ENCODE measurements at places on chromosomes 7 and 10.
A peak's percentile ranks its signal among the peaks of the same experiment; 100 is the strongest.

GRCh38 chr7:16741676-16742075 is 11.9 kb upstream of the TSPAN13 start:
- DNase-seq = no peak

GRCh38 chr10:51034769-51035168 is 39.5 kb upstream of the PRKG1 start:
- no peak for DNase-seq

- DNase-seq = peak; percentile 36
Observed at GRCh38 chr10:95906677-95907455, 909 bp upstream of the CC2D2B start.

DNA sequence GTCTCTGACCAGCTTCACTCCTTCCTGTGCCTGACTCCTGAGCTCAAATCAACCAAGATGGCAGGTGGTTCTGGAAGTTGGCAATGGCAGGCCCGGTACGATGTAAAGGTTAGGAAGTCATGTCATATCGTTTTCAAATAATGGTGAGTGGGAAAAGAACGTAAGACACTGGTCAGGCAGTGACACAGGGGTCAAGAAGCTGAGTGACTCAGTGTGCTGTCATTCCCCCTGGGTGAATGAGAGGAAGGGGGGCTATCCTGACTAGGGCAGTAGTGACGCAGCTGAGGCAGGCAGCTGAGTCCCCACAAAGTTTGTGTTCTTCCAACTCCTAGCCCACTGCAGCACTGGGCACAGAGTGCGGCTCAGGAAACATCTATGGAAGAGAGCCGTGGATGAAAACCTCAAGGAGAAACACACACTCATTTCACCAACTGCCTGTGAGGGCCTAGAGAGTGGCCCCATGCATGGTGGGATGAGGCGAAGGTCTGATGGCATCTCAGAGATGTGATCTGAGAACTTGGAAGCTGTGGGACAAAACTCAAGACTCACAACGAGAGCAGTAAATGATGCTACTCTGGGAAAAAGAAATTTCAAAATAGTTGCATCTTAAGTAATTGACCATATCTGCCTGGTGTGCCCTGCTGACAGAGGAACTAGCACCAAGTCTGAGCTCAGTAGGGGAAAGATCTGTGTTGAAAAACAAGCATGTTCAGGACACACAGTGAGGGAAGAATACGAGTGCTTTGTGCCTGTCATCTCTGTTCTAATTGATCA is 23.2 kb downstream of the CREB3L2 start:
- DNase-seq = peak; percentile 77

GRCh38 chr7:51031216-51031615 is 248.5 kb upstream of the GRB10 start:
- no peak for DNase-seq

- DNase-seq = no peak
Observed at GRCh38 chr10:117003336-117003735, 1.7 kb downstream of the SHTN1 start.

- no peak for DNase-seq
Observed at GRCh38 chr7:154987571-154987970, 15.4 kb downstream of the PAXIP1 start.

DNA sequence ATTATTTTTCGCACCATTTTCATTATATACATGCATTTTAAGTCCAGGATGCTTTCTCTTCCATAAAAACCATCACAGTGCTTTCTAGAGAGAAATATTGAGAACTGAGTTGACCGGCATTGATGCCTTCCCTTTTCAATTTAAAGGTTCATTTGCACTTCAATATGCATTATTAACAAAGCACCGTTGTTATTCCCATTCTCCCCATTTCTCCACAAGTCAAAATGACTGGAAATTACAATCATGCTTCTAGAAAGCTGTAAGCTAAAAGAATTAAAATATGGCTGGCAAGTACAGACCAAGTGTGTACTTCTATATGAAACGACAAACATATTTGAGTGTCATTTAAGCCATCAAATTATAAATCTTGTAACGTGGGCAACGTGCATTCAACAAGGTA is 219.5 kb downstream of the FANK1 start:
- DNase-seq = no peak

DNA sequence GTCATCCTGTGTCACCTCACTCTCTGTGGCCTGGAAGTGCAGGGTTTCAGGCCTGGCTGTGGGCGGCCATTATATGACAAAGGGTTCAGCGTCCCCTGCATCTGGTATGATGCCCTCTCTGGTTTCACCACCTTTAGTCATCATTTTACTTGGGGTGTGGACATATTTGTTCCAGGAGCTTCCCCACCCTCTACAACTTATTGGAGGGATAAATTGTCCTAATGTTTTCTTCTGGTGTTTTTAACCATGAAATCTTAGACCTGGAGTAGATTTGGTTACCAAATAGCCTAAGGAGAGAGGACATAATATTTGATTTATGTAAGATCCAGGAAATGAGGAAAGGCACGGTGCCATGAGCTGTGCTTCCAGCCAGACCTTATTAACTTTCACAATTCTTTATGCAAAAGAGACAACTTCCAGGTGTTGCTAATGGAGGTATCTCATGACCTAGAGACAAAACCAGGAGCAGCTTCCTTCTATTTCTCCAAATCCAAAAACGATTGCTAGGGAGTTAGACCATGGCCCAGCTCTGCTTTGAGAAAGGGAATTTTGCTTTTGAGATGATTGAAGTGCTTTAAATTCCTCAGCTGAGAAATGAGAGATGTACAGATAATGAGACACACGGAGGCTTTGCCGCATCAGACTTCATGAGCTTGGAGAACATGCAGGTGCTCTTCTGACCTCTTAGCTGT is 20.9 kb downstream of the WBP1L start:
- peak; percentile 40 for DNase-seq

DNA sequence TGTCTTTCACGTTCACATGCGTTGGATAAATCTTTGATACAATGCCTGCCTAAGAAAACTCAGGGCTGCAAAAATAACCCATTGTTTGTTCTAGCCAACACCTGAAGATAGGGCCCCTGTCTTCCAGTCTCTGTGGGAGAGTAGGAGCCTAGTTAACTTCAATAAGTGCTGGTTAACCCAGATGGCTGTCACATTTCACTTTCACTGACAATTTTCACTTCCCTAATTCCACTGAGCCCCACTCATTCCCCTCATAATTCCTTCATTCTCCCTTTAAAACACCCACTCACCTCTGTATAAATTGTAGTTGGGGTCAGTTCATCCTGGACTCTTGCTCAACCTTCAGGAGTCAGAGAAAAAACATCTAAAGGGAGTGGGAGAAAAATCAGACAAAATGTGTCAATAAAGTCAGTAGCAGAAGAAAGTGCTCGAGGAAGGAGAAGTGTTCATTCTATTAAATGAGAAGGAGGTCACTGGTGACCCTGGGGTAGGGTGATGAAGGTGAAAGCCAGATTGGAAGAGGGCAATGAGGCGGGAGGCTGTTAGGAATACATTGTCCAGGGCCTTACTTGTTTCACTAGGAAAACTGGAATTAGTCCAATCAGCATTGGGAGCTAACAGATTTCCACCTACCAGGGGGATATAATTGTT is 51.2 kb upstream of the ABI1 start:
- no peak for DNase-seq

GRCh38 chr7:47621979-47622561 is 40.2 kb upstream of the TNS3 start:
- no peak for DNase-seq

DNA sequence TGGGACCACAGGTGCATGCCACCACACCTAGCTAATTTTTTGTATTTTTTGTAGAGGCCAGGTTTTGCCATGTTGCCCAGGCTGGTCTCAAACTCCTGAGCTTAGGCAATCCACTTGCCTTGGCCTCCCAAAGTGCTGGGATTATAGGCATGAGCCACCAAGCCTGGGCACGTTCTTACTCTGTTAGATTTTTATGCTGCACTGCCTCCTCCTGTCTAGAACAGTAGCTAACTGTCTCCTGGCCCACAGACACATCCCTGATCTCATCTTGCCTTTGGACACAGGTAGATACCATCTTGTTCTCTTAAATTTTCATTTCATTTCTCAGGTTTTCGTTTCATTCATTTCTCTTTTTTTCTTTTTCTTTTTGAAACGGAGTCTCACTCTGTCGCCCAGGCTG is 41.1 kb downstream of the BLVRA start:
- no peak for DNase-seq

GRCh38 chr10:59752278-59752940 is 846 bp downstream of the MRLN start:
- no peak for DNase-seq

DNA sequence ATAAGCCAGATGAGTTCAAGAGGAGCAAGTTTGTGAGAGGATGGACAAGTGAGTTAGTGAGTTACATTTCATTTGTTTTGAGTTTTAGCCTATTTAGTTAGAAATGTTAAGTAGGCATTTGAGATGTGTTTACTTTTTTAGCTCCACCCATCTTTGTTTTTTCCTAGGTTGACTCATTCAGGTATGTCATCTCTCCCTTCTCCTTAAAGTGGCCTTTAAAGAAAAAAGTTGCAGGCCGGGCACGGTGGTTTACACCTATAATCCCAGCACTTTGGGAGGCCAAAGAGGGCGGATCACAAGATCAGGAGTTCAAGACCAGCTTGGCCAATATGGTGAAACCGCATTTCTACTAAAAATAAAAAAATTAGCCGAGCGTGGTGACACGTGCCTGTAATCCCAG is 71.2 kb downstream of the BMPR1A start:
- no peak for DNase-seq

DNA sequence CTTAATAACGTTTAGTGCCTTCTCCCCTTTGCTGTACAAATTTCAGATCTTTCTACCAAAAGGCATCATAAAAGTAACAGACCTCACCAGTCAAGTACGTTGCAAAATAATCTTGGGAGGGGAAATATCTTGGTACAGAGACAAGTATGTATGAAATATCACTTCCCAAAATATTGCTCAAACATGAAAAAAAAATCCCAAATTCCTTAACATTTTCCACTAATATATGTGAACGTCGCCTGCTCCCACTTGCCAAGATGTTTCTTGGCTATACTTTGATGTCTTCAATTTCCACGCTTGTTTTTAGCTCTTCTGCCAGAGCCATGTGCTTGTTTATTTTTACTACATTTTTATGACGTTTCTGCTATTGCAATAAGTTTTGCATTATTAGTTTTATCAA is 223.5 kb downstream of the PLXNA4 start:
- DNase-seq = no peak

DNA sequence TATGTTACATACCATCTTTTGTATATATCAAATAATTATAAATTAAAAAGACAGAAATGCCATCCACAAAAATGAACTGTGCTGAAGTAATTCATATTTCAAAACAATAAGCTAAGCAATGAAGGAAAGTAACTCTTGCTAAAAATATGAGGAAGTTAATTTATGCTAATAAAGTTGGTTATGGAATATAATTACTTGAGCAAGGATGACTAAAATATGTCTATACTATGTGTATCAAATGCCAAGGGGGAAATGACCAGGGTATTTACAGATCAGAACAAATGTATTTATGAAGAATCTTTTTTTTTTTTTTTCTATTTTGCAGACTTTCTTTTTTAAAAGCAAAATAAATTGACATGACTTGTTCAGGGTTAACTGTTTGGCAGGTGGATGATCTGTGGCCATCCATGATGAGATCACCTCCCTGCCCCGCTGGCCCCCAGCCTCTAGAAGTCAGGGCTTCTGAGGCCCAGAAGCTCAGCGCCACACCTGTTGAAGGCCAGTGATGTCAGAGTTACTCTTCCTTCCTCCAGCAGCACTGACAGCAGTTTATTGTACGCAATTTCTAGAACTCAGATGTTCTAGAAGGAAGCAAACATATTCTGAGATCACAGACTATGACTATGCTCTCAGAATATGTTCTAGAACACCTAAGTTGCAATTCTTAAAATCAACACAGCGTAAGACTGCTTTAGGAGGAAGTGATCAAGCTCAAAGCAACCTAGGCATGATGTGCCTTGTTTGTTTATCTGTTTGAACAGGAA is 196.1 kb upstream of the KLF14 start:
- DNase-seq = no peak

DNA sequence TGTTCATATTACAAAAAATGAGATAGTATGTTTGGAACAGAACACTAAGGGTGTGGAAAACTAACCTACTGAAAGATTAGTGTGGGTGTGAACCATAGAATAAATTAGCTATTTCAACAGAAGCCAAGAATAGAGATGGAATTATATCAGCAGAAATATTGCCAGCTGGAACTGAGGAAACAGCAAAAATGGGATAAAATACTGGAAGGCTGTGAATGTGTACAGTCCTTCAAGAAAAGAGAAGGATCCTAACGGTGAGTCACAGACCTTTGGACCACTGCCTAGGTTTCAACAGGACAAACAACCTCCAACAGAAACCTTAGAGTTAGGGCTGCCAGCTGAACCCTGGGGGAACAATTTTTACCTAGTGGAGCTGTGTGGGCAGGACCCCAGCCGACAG is 395.0 kb downstream of the ZWINT start:
- DNase-seq = no peak

DNA sequence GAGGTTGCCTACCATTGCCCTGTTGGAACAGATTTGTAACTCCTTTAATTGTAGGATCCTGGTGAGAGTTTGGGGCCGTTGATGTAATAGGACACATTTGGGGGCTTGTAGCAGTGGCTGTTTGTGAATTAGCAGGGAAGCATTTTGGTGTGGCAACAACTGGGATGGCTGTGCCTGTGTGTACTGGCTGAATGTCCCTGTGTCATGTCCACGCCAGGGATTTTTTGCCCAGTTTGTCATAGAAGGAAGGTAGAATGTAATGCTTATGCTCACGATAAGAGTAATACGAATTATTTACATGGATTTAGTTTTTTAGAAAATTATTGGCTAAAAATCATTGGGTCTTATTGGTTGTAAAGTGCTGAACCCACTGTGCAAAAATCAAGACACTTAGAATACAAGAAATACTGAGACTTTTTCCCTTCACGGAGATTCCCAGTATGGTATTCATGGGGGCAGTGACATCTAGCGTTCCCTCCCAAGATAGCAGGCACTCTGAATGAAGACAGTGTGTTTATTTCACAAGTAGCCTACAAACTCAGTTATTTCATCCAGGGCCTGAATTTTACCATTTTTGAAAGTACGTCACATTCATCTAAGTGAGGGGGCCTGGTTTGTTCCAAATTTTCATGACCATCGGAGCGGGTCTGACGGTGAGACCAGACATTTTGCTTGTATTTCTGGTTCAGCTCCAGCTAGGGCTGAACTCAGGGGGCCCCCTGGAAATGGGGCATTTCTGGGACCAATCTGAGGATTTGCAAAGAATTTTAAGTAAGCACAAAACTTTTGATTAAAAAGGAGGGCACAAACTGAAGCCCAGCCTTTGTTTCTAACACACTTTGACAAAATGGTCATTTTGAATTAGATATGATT is 74.7 kb downstream of the CACNB2 start:
- DNase-seq = peak; percentile 44

DNA sequence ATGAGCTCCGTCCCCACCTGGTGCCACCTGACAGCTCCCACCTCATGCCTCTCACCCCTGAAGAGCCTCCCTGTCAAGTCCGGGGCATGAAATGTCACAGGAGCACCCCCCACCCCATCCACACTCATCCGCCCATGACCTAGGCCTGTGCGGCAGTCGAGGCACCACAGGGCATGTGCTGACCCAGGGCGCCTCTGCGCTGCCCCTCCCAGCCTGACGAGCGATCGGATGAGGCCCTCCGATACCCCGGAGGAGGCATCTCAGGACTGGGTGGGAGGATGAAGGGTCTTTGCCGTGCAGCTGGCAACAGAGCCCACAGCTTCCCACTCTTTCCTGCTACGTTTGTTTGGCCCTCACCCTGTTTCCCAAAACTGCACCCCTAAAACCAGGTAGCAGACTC is 184.4 kb upstream of the TCERG1L start:
- no peak for DNase-seq

- DNase-seq = no peak
Observed at GRCh38 chr10:79181698-79182521, 113.1 kb downstream of the ZMIZ1 start.
